ENCODE measurements at places on chromosomes 16 and 17.
A peak's percentile ranks its signal among the peaks of the same experiment; 100 is the strongest.

DNA sequence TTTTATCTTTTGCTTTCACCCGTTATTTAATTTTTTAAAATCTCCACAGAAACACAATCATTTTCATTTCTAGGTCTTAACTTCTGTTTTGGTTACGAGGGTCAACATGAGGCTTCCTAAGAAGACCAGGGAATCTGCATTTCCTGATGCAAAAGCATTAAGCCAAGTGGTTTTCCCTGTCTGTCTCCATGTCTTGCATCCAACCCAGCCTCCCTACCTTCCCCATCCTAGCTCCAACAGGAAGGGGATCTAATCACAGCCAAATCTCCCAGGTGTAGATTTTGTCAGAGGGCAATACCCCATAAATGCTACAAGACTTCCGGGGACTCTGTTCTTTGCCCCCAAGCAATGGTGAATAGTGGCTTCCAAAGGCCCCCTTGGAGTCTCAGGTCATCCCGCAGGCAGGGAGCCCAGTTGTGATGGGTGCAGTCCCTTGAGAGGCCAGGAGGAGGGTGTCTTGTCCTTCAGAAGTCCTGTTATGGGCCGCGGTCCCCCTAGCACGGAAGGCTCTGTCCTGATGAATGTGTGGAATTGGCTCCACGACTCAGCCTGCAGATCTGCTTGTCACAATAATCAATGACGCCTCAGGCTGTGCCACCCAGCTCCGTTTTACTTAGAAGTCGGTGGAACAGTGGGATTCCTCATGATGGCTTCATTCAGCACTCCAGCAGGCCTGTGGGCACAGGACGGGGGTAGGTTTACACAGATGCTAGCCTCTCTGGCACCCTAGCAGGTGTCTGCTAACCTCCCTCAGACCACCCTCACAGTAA is 141.1 kb downstream of the RGS9 start:
- peak; percentile 76 for DNase-seq

DNA sequence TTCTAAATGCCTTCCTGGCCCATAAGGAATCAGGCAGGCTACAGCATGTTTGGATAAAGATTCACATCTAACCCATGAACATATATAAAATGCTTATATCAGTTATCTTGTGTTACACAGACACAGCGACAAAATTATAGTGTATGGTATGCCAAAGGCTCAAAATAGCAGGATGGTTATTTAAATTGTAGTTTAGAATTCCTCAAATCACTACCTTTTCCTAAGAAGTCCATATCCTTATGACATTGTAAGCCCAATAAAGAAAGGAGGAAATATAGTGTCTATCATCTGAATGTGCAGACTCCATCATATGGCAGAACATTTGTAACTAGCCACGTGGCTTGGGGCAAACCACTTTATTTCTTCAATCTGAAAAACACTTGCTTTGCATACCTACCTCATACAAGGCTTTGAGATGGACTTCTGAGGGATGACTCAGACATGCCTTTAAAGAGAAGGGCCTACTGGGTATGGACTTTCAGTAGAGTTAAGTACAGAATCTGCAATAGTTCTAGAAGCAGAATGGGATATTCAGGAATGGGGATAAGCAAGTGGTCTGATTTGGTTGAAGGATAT is 12.1 kb upstream of the DHX8 start:
- peak; percentile 22 for DNase-seq

DNA sequence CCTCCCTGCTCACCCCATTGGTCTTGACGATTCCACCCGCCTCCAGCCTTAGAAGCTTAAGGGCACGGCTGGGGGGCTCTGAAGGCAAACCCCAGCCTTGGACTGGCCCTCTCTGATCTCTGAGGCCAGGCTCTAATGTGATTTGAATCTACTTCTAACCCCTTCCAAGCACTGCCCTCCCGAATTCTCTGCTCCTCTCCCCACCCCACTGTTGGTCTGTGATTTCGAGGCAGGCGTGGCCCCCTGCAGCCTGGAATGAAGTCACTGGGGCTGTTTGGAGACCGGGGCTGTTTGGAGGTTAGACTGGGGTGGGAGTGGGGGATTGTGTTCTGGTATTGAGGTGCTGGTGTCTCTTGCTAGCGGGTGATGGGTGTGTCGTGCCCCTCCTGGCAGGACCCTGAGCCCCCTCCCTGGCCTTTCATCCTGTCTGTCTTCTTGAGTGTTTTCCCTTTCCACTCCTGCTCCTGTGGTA is 2.2 kb downstream of the GRB7 start:
- DNase-seq: no peak

- DNase-seq: no peak
Measured at GRCh38 chr17:83143817-83144231, 64.4 kb downstream of the METRNL start.

GRCh38 chr16:83227336-83227735 is 580.4 kb upstream of the HSBP1 start:
- DNase-seq: no peak

GRCh38 chr17:50631908-50632571 is 2.6 kb upstream of the ABCC3 start:
- no peak for DNase-seq

GRCh38 chr17:1882836-1883235 is 53.0 kb downstream of the RPA1 start:
- DNase-seq: peak; percentile 29

- DNase-seq: no peak
Measured at GRCh38 chr17:48294806-48295361, 135.1 kb downstream of the SKAP1 start.

DNA sequence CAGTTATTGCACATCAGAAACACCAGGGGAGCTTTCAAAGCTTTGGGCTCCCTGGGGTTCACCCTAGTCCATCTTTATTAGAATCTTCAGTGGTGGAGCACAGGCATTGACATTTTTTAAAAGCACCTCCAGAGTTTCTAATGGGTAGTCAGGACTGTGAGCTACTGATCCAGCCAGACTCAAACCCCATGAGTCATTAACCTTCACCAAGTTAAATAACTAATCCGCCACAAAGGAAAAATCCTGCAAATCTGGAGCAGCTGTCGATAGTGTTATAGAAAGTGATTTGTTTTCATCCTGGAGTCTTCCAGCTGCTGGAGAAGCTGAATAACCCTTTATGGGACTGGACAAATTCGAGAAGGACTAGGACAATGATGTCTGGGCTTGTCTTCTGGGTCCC is 93.2 kb upstream of the PIRT start:
- DNase-seq: no peak

- DNase-seq: no peak
Measured at GRCh38 chr16:55622930-55623561, 32.7 kb upstream of the SLC6A2 start.

GRCh38 chr17:28646039-28646754 is 1.2 kb upstream of the BLTP2 start:
- DNase-seq: no peak

- no peak for DNase-seq
Measured at GRCh38 chr16:56604966-56605365, 3.4 kb upstream of the MT2A start.

- no peak for DNase-seq
Measured at GRCh38 chr16:59993101-59993500, 1259.0 kb upstream of the GOT2 start.

DNA sequence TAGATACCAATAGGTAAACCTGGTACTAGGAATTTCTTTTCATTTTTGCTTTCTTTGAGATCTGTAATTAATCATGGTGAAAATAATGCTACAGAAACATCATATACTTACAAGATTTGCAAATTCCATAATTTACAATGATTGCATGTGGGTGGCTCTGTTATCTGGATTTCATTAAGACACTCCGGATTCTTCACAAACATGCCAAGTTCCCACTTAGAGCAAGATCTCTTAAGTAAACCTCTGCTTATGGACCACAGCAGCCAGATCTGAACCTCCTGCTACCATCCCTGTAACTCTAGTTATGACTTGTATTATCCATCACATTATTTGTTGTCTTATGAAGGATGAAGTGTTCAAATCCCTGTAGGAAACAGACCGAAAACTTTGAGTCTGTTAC is 424.7 kb downstream of the CDH13 start:
- peak; percentile 29 for DNase-seq

- DNase-seq: peak; percentile 66
Measured at GRCh38 chr16:85586380-85587104, 26.6 kb upstream of the GSE1 start.

DNA sequence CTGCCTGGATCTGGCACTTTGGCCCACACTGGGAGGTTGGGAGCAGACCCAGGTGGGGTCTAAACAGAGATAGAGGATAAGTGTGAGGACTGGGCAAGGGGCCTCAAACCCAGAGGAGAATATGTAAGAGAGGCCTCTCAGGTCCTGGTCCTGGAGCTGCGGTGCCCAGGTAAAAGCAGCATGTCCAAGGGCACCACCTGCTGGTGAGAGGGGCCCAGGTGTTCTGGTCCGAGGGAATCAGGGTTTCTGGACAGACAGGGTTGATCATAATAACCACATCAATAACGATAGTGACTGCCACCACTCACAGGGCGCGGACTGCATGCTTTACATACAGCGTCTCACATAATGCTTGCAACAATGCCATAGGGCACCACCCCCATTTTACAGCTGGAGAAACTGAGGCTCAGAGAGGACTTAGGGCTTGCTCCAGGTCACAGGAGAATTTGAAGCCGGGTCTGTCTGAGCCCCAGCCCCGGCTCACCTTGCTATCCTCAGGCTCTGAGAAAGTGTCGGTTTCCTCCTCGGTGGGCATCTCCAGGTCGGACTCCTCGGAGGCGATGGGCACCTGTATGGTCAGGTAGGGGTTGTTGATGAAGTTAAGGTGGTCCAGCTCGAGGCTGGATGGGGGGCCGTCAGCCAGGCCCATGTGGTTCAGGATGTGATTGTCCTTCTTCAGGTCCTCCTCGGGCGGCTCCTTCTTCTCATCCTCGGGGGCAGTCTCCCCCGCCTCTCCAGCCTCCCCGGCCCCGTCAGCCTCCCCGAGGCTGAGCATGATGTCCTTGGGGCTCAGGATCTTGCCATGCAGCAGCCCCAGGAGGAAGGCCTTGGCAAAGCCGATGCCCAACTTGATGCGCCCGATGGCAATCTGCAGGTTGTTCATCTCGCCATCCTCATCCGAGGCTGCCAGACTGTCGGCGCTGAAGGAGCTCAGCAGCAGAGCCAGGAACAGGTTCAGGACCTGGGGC is 19.1 kb upstream of the CD79B start:
- no peak for DNase-seq

GRCh38 chr17:51873302-51873701 is 285.2 kb downstream of the CA10 start:
- no peak for DNase-seq

GRCh38 chr16:2339521-2340484 is 725 bp downstream of the ABCA3 start:
- DNase-seq: peak; percentile 9

DNA sequence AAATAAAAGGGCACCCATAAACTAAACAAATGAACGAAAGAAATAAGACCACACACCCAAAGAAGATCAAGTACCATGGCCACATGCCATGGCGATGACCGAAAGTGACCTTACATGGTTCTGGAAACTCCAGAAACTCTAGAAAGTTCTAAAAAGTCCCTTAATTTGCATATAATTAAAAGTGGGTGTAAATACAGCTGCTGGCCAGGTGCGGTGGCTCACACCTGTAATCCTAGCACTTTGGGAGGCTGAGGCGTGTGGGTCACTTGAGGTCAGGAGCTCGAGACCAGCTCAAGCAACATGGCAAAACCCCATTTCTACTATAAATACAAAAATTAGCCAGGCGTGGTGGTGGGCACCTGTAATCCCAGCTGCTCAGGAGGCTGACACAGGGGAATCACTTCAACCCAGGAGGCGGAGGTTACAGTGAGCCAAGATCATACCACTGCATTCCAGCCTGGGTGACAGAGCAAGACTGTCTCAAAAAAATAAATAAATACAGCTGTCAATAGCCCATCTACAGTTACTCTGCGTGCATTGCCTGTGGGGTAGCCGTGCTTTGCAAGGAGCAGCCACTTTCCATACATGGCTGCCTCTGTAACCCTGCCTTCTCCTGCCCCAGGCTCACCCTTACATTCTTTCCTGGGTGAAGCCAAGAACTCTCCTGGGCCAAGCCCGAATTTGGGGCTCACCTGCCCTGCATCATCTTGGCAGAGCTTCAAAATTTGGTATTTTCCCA is 7.2 kb upstream of the ZNF778 start:
- DNase-seq: no peak

DNA sequence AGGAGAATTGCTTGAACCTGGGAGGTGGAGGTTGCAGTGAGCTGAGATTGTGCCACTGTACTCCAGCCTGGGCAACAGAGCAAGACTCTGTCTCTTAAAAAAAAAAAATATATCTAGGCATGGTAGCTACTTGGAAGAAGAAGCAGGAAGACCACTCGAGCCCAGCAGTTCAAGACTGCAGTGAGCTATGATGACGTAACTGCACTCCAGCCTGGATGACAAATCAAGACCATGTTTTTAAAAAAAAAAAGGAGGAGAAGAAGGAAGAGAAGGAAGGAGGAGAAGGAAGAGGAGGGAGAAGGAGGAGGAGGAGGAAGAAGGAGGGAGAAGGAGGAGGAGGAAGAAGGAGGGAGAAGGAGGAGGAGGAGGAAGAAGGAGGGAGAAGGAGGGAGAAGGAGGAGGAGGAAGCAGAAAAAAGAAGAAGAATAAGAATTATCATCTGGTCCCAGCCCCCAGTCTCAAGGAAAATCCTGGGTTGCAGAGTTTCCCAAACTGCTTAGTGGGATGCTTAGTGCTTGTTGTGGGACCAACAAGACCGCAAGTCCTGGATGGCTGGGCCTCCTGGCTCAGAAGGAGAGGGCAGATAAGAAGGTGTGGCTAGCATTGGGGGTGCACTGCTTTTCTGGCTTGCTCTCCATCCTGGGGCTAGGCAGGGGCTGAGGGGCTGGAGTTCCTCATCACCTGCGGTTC is 3.7 kb upstream of the DRC7 start:
- DNase-seq: peak; percentile 15

- no peak for DNase-seq
Measured at GRCh38 chr17:79721993-79722671, 8.6 kb upstream of the ENPP7 start.

DNA sequence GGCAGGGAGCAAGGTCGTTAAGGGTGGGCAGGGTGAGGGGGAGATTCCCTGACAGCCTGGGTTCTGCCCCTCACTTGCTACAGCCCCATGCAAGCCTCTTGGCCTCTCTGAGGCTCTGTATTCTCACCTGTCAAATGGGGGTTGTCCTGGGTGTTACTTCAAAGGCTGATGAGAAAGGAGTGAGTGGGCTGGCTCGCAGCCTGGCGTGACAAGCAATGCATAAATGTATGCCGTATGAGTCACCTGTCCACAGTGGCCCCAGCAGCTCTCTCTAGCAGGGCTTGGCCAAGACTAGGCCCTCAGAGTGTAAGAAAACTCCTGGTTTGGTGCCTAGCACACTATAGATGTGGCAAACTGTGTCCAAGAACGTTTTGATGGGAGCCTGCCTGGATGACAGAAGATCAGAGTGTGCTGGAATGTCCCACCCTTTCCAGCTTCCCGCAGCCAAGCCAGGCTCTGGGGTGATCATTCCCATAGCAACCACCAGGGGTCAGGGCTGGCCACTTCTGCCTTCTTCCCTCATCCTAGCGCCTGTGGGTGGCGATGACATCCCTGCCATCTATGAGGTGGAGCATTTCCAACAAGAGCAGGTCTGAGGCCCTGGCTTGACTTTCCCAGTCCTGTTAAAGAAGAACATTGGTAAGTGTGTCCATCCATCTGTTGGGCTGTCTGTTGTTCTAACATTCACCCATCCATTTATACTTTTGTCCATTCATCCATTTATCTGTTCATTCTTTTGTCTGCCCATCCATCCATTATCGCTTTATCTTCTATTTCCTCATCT is 37.2 kb upstream of the ADGRG1 start:
- peak; percentile 73 for DNase-seq

Data from fibroblast of skin of abdomen (primary cell).